ENCODE measurements at places on chromosomes 13 and 19. TPM values are rescaled to one million over a fixed set of nuclear protein-coding genes. Genes with fewer than 3 reads are reported as not detected.

The CGB8 gene
- total RNA-seq, result not detected

The MPND gene
- 24.1 TPM for total RNA-seq

The COL5A3 gene
- total RNA-seq, result 5.1 TPM

The MAST1 gene
- total RNA-seq, result 0.35 TPM

GRCh38 chr19:2145831-2146241, 5.5 kb downstream of the AP3D1 start:
- no peak overlapping the region for H3K4me3 ChIP-seq
- DNase-seq, result no peak
- H3K4me1 ChIP-seq, result peaks cover 16% of the 10 kb centered on the region
- no peak overlapping the region for H3K27ac ChIP-seq
- no peaks in the 10 kb centered on the region for H3K27me3 ChIP-seq

DNA sequence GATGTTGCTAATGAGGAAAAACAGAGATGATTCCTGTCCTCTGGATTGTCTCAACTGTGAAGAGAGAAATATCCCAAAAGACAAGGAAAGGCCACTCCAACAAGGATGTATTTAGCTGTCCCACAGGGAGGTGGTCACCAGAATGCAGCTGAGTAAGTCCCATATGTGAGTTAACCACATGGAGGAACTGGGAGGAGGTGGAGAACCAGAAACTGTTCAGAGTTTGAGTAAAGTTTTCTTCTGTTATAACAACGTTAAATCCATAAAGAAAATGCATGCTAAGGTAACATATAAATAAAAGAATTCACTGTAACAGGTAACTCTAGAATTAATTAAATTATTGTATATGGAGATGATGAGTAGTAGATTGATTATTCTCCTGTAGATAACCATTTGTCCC, 5.3 kb downstream of the ZNF763 start:
- H3K4me1 ChIP-seq, result no peaks in the 10 kb centered on the region
- H3K4me3 ChIP-seq, result no peak overlapping the region
- no peak for DNase-seq
- H3K36me3 ChIP-seq, result no peaks in the 10 kb centered on the region
- no peak overlapping the region for H3K27ac ChIP-seq

DNA sequence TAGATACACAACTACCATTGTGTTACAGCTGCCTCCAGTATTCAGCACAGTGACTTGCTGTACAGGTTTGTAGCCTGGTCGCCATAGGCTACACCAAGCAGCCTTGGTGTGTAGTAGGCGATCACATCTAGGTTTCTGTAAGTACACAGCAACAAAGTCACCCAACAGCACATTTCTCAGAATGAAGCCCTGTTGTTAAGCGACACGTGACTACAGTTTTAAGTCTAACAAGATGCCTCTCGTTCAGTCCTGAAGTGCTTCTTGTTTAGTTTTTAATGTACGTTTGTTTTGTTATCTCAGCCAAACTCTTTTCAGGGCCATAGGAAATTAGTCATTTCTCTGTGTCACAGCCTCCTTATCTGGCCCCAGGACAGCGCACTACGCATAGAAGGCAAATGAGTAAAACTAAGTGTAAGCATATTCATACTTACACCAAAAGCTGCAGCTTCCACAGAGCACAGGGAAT, 50.0 kb upstream of the GPR183 start:
- H3K4me1 ChIP-seq, result peaks cover 9% of the 10 kb centered on the region
- H3K27ac ChIP-seq, result no peak overlapping the region
- H3K27me3 ChIP-seq, result no peaks in the 10 kb centered on the region

GRCh38 chr13:83568019-83568418, 314.3 kb downstream of the SLITRK1 start:
- DNase-seq, result no peak
- no peaks in the 10 kb centered on the region for H3K4me1 ChIP-seq
- H3K27me3 ChIP-seq, result no peaks in the 10 kb centered on the region
- no peaks in the 10 kb centered on the region for H3K36me3 ChIP-seq
- H3K27ac ChIP-seq, result no peak overlapping the region

- H3K36me3 ChIP-seq, result no peaks in the 10 kb centered on the region
- H3K4me3 ChIP-seq, result no peak overlapping the region
- H3K4me1 ChIP-seq, result peaks cover 4% of the 10 kb centered on the region
- H3K27ac ChIP-seq, result no peak overlapping the region
- DNase-seq, result peak; percentile 83
- no peaks in the 10 kb centered on the region for H3K27me3 ChIP-seq
These were observed 1.5 kb upstream of the ECSIT start for GRCh38 chr19:11530432-11530831.

DNA sequence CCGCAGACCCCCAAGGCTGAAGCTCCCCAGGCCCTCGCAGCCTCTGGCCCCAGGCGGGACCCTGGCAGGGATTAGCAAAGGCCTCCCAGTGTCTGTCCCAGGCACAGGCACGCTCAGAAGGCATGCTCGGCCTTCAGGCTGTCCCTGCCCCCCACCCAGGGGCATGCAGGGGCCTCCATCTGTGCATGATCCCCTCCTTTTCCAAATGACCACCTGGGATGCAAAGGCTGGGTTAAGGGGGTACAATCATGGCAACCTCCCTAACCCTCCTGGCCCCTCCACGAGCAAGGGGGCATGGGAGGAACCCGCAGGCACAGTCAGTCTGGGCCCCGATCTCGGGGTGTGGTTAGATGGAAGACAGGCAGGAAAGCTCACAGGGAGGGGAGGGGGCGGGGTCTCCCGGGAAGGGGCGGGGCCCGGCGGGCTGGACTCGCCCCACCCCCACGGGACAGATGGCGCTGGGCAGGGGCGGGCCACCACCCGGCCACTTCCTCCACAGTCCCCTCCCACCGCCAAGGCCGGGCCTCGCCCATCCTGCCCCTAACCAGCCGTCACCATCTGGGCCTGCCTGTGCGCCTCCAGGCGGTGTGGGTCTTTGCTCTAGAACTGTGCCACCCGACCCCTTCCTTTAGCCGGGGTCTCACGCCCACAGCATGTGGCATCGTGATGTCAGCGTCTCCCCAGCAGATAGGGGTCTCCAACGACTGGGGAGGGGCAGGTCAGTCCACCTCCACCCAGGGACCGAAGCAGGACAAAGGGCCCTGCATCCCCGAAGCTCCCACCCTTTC, 7.0 kb upstream of the REXO1 start:
- peak overlapping the region; percentile 87 for H3K27ac ChIP-seq
- H3K36me3 ChIP-seq, result no peaks in the 10 kb centered on the region
- peak; percentile 87 for DNase-seq
- H3K4me3 ChIP-seq, result no peak overlapping the region

- H3K36me3 ChIP-seq, result no peaks in the 10 kb centered on the region
- DNase-seq, result peak; percentile 87
- H3K27me3 ChIP-seq, result peaks cover 8% of the 10 kb centered on the region
- peaks cover 13% of the 10 kb centered on the region for H3K4me1 ChIP-seq
- H3K27ac ChIP-seq, result no peak within 1 kb of the TSS
- H3K4me3 ChIP-seq, result peak within 1 kb of the TSS; percentile 75
These were observed at the start of gene PCDH17 for GRCh38 chr13:57631596-57632275. Gene PCDH17, plus strand, starts transcription at chr13:57631744. Its CDS starts 803 bp downstream, at chr13:57632547.

DNA sequence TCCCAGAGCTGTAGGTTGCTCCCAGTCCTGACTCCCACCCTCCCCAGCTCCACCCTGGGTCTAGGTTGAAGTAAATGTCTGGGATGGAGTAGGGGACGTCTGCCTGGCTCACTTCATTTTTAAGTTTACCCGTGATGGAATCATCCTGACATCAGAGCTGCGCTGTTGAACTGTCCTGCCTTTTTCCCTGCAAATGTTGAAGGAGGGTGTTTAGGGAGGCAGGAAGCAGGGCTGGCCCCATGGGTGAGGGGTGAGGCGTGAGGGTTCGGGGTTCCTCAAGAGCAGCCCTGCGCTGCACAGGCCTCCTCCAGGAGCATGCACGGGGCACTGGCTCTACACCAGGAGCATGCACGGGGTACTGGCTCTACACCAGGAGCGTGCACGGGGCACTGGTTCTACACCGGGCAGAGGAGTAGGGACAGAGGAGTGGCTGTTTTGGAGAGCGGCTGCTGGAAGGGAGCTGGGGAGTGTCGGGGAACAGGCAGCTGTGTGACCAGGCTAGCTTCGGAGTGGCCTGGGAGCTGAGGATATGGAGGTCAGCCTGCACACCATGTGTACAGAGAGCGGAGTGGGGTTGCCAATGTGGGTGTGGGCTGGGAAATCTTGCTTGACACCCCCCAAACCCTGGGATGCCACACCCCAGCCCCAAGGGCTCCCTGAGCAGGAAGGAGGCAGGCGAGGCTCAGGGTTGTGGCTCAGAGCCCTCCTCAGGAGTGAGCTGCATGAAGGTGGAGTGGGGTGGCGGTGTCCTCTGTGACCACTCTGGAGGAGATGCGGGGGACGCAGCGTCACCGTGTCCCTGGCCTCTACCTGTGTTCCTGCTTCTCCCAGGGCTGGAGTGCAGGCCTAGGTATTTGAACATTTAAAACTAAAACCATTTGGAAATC, 63.3 kb downstream of the GPR12 start:
- H3K27ac ChIP-seq, result no peak overlapping the region
- no peaks in the 10 kb centered on the region for H3K36me3 ChIP-seq
- no peak for DNase-seq
- H3K4me3 ChIP-seq, result no peak overlapping the region
- no peaks in the 10 kb centered on the region for H3K27me3 ChIP-seq

DNA sequence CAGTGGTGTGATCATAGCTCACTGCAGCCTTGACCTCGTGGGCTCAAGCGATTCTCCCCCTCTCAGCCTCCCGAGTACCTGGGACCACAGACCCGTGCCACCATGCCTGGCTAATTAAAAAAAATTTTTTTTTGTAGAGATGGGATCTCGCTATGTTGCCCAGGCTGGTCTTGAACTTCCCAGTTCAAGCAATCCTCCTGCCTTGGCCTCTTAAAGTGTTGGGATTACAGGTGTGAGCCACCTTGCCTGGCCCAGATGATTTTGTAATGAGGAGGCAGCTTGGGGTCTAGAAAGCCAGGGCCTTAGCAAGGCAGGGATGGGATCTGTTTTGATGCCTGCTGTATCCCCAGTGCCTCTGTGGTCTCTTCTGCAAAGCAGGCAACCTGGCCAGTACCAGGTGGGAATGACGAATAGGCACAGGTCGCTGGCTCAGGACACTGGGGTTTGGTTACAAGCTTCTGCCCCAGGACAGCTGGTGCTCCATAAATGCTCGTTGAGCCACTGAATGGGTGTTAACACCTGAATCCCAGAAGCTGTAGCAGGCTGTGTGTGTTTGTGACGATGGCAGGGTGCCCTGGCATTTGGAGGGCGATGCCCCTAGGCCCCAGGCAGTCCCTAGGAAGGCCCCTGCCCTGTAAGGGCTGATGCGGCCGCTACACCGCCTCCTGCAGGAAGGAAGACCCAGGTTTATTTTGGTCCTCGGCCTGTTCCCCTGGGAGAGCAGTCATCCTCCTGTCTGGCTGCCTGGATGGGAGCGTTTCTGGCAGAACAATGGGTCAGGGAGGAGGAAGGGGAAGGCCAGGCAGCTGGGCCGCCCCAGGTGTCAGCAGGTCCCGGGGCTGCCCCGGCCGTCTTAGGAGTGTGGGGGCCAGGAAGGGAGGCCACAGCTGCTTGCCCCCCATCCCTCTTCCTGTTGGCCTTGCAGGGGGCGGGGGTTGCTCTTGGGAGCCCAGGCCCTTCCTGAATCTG, 8.6 kb downstream of the TNFAIP8L1 start:
- H3K4me1 ChIP-seq, result no peaks in the 10 kb centered on the region
- H3K27me3 ChIP-seq, result no peaks in the 10 kb centered on the region
- peak overlapping the region; percentile 32 for H3K27ac ChIP-seq
- DNase-seq, result peak; percentile 22

GRCh38 chr19:1125601-1126467, 22.0 kb downstream of the GPX4 start:
- no peak overlapping the region for H3K4me3 ChIP-seq
- no peaks in the 10 kb centered on the region for H3K36me3 ChIP-seq
- H3K27me3 ChIP-seq, result no peaks in the 10 kb centered on the region

DNA sequence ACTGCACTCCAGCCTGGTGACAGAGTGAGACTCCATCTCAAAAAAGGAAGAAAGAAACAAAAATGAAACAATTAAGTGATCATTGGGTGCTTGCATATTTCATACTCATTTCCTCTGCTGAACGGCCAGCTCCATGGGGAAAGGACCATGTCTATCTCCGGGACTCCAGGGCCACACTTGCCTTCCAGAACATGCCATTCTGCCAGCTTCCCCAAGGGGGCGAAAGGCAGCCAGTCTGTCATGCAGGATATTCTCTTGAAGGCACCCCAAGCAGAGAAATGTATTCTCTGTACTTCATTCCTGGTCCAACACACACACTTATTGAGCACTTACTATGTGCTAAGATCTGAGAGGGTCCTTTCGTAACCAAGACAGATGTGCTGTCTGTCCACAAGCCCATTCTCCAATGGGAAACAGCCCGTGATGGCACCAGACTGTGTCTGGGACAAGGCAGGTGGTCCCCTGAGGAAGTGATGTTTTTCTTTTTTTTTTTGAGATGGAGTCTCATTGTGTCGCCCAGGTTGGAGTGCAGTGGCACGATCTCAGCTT, 10.2 kb upstream of the CARM1 start:
- H3K27me3 ChIP-seq, result no peaks in the 10 kb centered on the region
- H3K4me1 ChIP-seq, result no peaks in the 10 kb centered on the region
- no peak overlapping the region for H3K4me3 ChIP-seq
- no peak overlapping the region for H3K27ac ChIP-seq

Data from kidney (tissue), 22 donors.